ENCODE measurements at places on chromosomes 3 and 15.

- no peak for DNase-seq
Measured at GRCh38 chr3:71447803-71448202, 135.7 kb downstream of the FOXP1 start.

DNA sequence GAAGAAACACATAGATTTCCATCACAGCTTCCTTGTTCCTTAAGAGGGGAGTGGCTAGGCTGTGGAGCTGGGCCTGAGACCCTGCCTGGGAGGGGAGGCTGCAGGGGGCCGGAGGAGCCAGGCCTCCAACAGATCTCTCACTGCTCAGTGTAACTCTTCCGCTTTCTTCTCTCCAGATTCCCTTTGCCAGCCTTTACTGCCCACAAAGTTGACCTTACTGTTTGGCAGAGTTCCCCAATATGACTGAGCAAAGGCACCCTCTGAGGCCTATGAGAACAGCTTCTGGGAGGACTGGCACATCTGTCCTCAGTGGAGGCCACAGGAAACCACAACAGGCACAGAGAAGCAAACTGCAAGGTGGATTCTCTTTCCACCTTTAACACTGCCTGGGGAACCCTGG, 38.1 kb downstream of the SLCO2A1 start:
- no peak for DNase-seq

DNA sequence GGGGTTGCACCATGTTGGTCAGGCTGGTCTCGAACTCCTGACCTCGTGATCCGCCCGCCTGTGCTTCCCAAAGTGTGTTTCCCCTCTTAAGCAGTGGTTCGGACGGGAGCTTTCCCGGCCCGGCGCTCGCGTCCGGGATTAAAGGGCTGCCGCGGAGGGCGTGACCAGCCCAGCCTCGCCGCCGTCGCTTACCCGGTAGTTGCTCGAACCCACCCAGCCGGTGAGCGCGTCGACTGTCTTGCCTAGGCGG, 513 bp downstream of the CLASP2 start:
- no peak for DNase-seq

GRCh38 chr3:95810462-95810861, 1003.9 kb upstream of the EPHA6 start:
- DNase-seq = no peak

- DNase-seq = no peak
Measured at GRCh38 chr15:76347482-76348055, 11.0 kb downstream of the ISL2 start.

DNA sequence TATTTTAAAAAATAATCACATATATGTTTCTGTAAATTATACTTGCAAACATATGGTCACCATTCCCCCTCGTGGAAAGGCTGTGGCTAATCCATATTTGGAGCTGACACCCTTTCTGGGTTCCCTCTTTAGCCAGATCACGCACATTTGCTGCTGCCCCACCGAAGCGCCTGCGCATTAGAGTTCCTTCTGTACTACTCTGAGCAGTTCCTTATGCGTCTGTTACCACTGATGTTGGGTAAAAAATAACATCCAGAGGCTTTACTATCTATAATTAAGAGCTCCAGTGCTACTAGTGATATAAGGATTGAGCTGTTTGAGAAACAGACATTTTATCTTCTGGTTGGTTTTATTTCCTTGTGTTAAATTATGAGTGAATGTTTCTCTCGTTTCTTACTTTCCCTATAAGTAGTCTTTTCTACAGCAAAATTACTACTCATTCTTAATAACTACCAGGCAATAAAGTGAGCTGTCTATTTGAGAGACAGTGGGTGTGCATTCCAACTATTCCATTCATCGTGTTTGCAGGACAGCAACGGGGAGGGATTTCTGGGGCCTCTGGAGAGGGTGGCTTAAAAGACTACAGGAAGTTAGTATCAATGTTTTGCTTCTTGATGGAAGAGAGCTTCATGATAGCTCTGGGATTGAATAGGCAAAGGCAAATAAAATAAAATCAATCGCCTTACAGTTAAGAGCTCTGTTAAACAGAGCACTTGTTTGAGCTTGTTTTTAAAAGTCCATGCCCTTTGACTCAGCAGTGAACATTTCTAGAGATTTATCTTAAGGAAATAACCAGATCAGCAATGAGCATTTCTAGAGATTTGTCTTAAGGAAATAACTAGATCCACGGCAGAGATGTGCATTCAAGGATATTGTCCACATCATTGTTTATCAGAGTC, 245.2 kb downstream of the CD47 start:
- no peak for DNase-seq

- DNase-seq = peak; percentile 47
Measured at GRCh38 chr3:13025090-13025489, 48.1 kb downstream of the IQSEC1 start.

DNA sequence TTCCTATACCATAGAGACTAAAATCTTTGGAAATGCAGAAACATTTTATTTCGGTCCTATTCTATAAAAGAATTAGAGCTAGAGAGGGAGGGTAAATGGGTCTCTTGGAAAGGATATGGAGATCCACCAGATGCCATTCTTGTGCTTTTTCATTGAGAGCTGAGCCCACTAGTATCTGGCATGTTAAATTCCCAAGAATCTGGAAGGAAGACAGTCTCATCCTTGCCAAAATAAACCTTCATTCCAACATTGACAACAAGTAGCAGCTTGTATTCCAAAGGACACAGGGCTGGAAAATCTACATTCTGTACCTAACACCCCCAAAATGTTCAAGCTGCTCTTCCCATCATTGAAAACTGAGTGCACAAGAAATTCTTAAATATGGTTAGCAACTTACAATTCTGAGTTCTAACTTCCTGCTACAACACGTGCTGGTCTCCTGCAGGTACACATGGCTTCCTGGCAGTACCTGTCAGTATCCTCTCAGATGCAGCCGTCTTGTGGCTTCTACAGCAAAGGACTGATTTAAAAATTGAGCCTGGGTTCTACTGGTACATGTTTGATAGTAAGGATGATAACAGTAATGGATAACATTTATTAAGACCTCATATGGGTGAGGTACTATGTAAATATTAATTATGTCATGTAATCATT, 348.1 kb downstream of the SV2B start:
- no peak for DNase-seq

DNA sequence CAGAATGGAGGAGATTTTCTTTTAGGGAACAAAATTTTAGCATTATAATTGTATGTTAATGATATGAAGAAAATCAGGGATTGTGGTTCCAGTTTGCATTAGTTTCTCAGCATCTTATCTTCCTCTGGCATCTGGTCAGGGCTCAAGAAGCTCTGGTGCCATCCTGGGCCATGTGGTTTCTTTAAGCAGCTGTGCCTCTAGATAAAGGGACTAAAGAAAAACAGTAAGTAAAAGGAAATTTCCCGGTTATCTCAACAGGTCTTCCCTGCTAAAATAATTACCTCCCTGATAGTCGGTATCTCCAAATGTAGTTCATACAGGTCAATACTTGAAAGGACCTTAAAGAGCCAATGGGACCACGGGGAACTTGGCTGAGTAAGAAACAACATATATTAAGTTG, 375.1 kb upstream of the RBMS3 start:
- no peak for DNase-seq

DNA sequence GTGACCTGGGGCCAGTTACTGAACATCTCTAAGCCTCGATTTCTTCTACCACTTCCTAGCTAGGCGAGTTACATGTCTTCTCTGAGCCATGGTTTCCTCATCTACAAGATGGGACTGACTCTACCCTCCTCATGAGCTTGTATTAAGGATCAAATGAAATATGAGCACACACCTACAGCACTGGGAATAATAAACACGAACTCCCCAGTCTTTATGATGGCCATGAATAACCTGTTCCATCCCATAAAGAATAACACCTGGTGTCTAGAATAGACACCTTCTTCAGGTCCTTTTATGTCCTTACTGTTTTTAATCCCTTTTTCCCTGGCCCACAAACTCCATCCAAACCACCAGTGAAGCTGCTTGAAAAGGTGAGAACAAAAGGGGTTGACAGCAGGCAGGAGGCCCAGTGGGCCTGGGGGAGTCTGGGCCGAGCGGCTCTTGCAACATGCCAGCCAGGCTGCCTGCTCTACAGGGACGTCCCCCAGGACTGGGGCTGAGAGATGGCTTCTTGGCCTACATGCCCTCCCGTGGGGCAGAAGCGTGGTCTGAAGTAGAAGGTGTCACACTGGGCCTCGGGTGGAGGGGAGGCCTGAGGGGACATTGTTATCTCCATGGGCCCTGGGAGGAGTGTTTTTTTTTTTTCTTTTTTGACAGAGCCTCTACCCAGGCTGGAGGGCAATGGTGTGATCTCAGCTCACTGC, 178.2 kb downstream of the RAB11A start:
- DNase-seq = no peak

- no peak for DNase-seq
Measured at GRCh38 chr15:28120359-28120640, 21.2 kb upstream of the OCA2 start.

GRCh38 chr3:14787630-14788029, 31.1 kb upstream of the FGD5 start:
- no peak for DNase-seq

GRCh38 chr3:194287374-194287773, 63.8 kb downstream of the CPN2 start:
- DNase-seq = no peak

- no peak for DNase-seq
Measured at GRCh38 chr3:138355071-138355470, 6.7 kb downstream of the MRAS start.

- no peak for DNase-seq
Measured at GRCh38 chr15:90221246-90221900, 12.4 kb downstream of the CIB1 start.

GRCh38 chr15:39642011-39642640, 61.2 kb downstream of the THBS1 start:
- DNase-seq = no peak

- DNase-seq = no peak
Measured at GRCh38 chr3:53074761-53075742, 29.2 kb upstream of the SFMBT1 start.

GRCh38 chr15:69593981-69594966, 141.7 kb downstream of the RPLP1 start:
- DNase-seq = peak; percentile 28

All from kidney epithelial cell (primary cell).